ENCODE measurements at places on chromosomes 16 and 17. TPM values are rescaled to one million over a fixed set of nuclear protein-coding genes. Genes with fewer than 3 reads are reported as not detected.
A peak's percentile ranks its signal among the peaks of the same experiment; 100 is the strongest.

DNA sequence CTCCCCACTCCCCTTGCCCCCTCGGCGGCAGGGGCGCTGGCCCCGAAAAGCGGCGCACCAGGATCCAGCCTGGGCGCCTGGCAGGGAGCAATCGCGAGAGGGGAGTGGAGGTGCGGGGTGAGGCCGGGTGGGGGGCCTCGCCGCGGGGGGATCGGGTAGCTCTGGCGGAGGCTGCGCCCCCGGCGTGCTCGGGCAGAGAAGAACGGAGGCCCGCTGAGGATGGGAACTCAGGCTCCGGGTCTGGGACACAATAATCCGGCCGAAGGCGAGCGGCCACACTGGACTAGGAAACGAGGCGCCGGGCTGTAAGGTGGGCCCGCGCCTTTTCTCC, 721 bp upstream of the PCGF2 start:
- no peak overlapping the region for H3K27ac ChIP-seq
- peaks cover 36% of the 10 kb centered on the region for H3K4me1 ChIP-seq
- peaks cover 65% of the 10 kb centered on the region for H3K27me3 ChIP-seq
- H3K4me3 ChIP-seq, result peak overlapping the region; percentile 72
- DNase-seq, result no peak
- no peaks in the 10 kb centered on the region for H3K36me3 ChIP-seq

GRCh38 chr17:19391432-19391831, 4.4 kb upstream of the MFAP4 start:
- no peak overlapping the region for H3K4me3 ChIP-seq
- no peak overlapping the region for H3K27ac ChIP-seq
- H3K36me3 ChIP-seq, result no peaks in the 10 kb centered on the region
- H3K4me1 ChIP-seq, result no peaks in the 10 kb centered on the region
- no peaks in the 10 kb centered on the region for H3K27me3 ChIP-seq

GRCh38 chr17:31680126-31680525, 178.9 kb downstream of the COPRS start:
- peaks cover 24% of the 10 kb centered on the region for H3K27me3 ChIP-seq
- H3K4me3 ChIP-seq, result no peak overlapping the region
- no peaks in the 10 kb centered on the region for H3K36me3 ChIP-seq

GRCh38 chr16:1769402-1770300, 1.7 kb downstream of the NME3 start:
- H3K27ac ChIP-seq, result peak overlapping the region; percentile 43
- H3K4me1 ChIP-seq, result peaks cover 4% of the 10 kb centered on the region
- H3K36me3 ChIP-seq, result peaks cover 36% of the 10 kb centered on the region
- H3K4me3 ChIP-seq, result no peak overlapping the region

STH gene
- not detected for total RNA-seq

RETREG3 gene
- 143 TPM for total RNA-seq

Data from T-cell (primary cell).